T-helper 1 cell treated with Interleukin-12 subunit alpha and Interleukin-12 subunit beta and Interleukin-4 antibody, amounts not matched to agents 30 ng/mL and 1 ng/mL, for 36 hours (primary cell): ENCODE measurements at places on chromosomes 7 and 10. TPM values are rescaled to one million over a fixed set of nuclear protein-coding genes. Genes with fewer than 3 reads are reported as not detected.

The AKR1C8 gene
- total RNA-seq: 1.4 and 1.9 TPM in 2 replicates

The PPP1R17 gene
- total RNA-seq: not detected in 2 replicates

The NKX2-3 gene
- total RNA-seq: not detected in 2 replicates

The DGKB gene
- total RNA-seq: not detected in 2 replicates

The CUL2 gene
- total RNA-seq: 43.3 and 45.7 TPM in 2 replicates

The TMEM213 gene
- 3.7 and 4.6 TPM in 2 replicates for total RNA-seq

The HOXA2 gene
- not detected in 2 replicates for total RNA-seq

The GDF10 gene
- total RNA-seq: not detected in 2 replicates

The STEAP2 gene
- total RNA-seq: 0.07 TPM in 1 of 2 replicates, not detected in the other

The H2AZ2 gene
- 257 and 263 TPM in 2 replicates for total RNA-seq

The SMO gene
- total RNA-seq: 0.05 TPM in 1 of 2 replicates, not detected in the other

The CYP26C1 gene
- total RNA-seq: 0.05 TPM in 1 of 2 replicates, not detected in the other

The FRAT2 gene
- 8.8 and 8.9 TPM in 2 replicates for total RNA-seq

The CASP2 gene
- 103 TPM in 2 replicates for total RNA-seq

The RET gene
- total RNA-seq: 2.6 and 2.8 TPM in 2 replicates
